ENCODE measurements at places on chromosomes 3 and 15.

- DNase-seq, result no peak
Observed at GRCh38 chr3:108065096-108065495, 25.7 kb downstream of the CD47 start.

DNA sequence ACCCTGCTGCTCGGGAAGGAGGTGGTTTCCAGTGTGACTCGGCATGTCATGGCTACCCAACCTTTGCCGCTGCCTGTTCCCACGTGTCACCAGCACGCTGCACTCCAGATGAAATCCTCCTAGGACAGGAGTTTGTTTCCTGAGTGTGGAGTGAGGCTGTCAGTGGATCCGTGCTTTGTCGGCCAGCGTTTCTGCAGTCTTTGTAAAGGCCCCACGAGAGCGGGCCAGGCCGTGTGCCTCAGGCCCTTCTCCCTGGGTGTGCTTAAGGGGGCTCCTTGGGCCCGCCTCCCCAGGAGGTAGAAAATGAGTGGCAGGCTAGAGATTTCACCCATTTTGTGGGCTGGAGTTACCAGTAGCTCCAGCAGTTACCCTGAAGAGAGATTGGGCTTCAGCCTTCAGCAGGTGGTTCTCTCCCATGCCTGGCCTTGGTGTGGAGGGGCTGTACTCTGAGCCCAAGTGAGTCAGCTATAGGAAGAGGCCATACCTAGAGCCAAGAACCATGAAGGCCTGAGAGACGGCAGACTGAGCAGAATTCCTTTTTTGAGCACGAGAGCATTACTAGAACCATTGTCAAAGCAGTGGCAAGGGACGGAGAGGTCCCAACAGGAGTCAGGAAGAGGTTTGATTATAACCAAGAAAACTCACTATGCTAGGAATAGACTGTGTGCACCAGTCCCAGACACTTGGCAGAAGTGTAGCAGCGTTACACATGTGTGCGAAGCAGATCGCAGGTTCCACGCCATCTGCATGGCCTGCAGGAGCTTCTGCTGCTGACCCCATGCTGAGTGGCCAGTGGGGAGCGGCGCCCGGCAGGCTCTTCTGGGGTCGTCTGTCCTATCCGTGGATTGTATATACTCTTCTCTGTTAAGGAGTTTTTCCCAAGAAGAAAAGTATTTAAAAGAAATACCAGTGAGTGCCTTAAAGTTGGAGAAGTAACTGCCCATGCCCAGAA is 14.5 kb downstream of the MAP6D1 start:
- no peak for DNase-seq

DNA sequence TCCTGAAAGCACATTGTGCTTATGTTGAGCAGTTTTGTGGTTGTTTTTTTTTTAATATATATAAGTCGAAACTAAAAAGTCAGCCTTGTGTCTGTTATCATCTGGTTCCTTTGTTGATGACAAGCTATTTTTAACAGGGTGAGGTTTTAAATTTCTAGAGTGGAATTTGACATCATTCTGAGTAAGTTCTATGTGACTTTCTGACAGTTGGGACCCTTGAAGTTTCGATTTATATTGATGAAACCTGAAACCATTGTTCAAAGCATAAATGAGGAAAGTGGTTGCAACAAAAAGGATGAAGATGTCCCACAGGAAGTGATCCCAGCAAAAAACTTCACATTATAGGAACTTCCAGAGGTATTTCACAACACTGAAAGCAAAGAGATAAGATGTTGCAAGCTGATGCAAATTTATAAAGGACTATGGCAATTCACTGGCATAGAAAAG is 94.0 kb downstream of the CYP19A1 start:
- no peak for DNase-seq

DNA sequence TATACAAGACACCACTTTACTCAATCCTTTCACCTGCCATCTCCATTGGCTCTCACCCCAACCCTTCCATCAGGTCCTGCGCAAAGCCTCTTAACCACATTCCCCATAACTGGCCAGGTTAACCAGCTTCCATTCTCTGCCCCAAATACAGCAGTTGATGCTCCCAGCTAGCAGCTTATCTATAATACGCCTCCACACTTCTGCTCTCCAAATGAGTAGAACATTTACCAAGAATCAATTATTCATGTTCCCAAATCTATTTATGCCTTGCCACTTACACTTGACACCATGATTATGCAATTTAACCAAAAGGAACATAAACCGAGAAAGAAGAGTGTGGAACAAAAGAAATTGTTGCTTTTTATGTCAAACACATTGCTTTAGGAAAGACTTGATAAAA is 103.7 kb upstream of the TPM1 start:
- DNase-seq, result no peak

DNA sequence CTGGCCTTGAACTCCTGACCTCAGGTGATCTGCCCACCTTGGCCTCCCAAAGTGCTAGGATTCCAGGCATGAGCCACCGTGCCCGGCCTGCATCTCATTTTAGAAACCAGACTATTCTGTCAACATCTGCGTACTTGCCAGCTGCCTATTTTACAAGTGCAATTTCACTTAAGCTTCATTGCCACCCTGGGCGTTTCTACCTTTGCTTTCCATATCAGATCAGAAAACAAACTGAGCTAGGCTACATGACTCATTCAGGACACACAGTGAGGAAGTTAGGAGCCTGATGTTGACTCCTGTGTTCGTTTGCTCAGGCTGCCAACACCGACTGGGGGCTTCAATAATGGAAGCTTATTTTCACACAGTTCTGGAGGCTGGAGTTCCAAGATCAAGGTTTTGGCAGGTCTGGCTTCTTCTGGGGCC is 42.3 kb upstream of the KLHL25 start:
- DNase-seq, result no peak

DNA sequence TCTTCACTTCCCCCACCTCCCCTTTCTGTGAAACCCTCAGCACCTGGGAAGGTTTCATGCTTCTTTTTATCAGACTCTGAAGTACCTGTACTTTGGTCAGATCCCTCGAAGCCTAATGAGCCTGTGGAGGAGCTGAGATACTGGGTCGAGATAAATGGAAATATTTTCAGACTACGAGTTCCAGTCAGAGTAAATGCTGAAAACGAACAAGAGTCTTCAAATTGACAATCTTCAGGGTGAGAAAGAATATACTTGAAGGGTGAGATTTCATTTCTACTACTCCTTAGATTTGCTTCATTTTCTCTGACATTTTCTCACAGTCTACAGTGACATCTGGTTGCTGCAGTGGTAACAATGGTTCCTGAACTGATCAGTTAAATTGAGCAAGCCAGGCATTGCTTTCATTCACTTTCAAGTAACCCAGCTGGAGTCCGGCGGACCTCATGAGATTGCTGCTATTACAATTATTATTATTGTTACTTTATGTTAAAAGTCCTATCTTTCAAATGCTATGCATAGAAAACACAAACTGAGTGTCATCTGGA is 337.2 kb downstream of the VGLL3 start:
- no peak for DNase-seq

DNA sequence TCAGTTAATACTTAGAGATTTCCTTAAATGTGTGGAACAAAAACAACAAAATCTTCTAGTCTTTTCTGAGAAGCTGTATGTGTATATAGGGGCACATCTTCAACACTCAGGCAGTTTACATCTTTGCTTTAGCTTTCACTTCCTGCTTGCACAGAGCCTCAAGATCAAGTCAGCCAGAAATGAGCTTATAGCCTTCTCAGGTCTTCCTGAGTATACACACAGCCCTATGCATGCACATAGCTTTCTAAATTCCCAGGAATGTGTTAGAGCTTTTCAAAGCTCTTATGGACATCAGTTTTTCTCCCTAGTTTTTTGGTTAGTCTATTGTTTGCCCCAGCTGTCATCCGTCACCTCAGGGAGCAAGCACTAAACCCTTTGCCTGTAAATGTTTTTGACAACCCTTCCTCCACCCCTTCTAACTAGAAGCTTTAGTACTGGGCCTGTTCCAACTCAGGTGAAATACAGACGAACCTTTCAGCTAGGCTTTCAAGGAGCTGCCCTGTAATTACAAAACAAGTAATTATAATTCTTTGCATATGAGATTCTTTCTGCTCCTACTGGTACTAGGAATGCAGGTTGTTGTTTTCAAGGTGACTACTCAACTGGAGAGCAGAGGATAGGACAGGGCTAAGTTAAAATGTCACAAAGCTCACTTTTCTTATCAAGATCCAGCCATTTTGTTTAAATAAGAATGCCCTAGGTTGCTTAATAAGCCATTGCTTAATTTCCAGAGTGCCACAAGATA is 22.6 kb upstream of the MTMR10 start:
- no peak for DNase-seq

All from thyroid gland (tissue), 4 donors.